Aorta (tissue), 5 donors: ENCODE measurements at places on chromosomes 4 and X.

DNA sequence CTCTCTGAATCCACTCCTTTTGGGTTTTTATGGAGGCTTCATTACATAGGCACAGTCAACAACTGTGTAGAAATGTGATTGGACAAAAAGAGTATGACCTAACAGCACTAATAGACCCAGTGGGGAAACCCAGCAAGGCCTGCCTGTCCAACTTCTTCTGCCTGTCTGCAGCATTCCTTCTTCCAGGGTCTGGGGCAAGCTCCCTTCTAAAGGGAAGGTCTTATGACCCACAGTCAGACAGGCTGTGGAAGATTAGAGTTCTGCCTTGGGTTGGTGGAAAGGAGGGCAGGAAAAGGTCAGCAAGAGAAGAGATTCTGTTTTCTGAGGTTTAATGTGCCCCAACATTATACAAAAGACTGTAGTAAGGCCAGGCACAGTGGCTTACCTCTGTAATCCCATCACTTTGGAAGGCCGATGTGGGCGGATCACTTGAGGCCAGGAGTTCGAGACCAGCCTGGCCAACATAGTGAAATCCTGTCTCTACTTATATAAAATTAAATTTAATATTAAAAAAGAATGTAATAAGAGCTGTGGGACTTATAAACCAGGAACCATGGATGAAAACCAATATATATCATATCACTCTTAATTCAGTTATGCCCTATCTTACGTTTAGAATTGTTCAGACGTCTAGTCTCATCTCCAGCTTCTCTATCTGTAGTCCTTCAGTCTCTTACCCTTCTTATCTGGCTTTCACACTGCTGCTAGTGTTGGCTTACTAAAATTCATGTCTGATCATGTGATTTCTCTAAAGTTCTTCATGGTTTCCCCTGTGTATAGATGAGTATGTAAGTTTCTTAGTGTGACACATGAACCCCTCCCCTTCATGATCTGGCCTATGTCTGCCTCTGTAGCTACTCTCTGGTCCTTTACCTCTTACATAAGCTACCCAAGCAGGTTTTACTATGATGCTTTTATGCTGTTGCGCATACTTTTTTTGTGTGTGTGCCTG lies 6.2 kb downstream of the CLCN3 start:
- no peak overlapping the region for H3K27ac ChIP-seq
- H3K4me3 ChIP-seq, result no peak overlapping the region
- H3K27me3 ChIP-seq, result no peaks in the 10 kb centered on the region
- H3K4me1 ChIP-seq, result no peaks in the 10 kb centered on the region
- H3K36me3 ChIP-seq, result no peaks in the 10 kb centered on the region
- no peak for DNase-seq

- no peak overlapping the region for H3K27ac ChIP-seq
- no peaks in the 10 kb centered on the region for H3K4me1 ChIP-seq
- H3K36me3 ChIP-seq, result no peaks in the 10 kb centered on the region
- no peaks in the 10 kb centered on the region for H3K27me3 ChIP-seq
- no peak overlapping the region for H3K4me3 ChIP-seq
- no peak for DNase-seq
These were observed 30.4 kb downstream of the TXK start for GRCh38 chr4:48103483-48104139.

- no peaks in the 10 kb centered on the region for H3K4me1 ChIP-seq
- peaks cover 4% of the 10 kb centered on the region for H3K36me3 ChIP-seq
- no peak overlapping the region for H3K27ac ChIP-seq
- H3K27me3 ChIP-seq, result no peaks in the 10 kb centered on the region
- no peak overlapping the region for H3K4me3 ChIP-seq
These were observed 34.5 kb downstream of the KDM5C start for GRCh38 chrX:53190363-53190960.

- no peaks in the 10 kb centered on the region for H3K36me3 ChIP-seq
- no peaks in the 10 kb centered on the region for H3K27me3 ChIP-seq
- no peak for DNase-seq
- no peak overlapping the region for H3K27ac ChIP-seq
- no peaks in the 10 kb centered on the region for H3K4me1 ChIP-seq
These were observed 131.8 kb downstream of the OR13H1 start for GRCh38 chrX:131675596-131676194.

- H3K4me3 ChIP-seq, result no peak overlapping the region
- DNase-seq, result no peak
- H3K27ac ChIP-seq, result no peak overlapping the region
- no peaks in the 10 kb centered on the region for H3K4me1 ChIP-seq
These were observed 17.3 kb upstream of the FMR1 start for GRCh38 chrX:147894366-147894963.
